Activated CD4-positive, alpha-beta T cell treated with anti-CD3 and anti-CD28 coated beads, Interleukin-2, amount 50 U/mL, for 48 hours (primary cell): ENCODE measurements at places on chromosomes 11 and 22.

DNA sequence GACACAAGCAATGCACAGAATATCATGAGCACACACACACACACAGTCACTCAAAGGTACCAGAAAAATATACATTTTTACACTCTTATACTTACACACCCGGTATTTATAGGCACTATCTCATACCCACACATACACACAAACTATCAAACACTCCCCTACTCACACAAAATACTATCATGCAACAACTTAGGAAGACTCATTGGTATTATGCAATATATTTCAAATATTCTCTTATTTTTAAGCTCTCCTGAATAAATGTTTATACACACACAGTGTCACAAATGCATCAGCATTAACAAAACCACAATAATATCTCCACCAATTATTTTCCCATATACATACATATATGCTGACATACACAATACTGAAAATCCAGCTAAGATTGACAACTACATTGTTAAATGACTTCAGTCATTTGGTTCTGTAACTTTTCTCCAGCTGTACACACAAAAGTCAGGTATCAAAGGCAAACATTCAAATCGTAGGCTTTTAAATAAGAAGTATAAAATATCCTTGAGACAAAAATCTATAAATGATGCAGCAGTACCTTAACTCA is 2.6 kb upstream of the OR51I1 start:
- no peak for DNase-seq

DNA sequence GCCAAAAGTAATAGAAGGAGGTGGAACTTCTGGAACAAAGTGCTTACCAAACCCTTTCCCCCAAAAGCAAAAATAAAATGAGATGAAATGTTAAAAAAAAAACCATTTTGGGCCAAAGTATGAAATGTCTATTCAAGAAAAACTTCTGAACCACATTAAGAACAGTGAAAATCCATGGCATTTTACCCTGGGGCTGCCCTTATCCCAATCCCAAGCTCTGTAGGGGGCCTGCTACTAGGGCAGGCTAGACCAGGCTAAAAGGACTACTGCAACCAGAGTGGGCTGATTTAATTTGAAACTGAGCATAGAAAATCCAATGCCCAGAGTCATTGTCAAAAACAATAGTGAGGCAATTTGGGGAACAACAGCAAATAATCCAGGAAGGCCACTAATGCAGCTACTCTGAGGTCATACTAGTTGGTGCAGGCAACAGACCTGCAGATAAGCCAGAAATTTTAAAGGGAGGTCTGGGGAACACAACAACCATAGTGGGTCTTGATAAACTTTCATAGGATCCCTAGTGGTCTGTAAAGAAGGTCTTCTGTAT is 99.4 kb downstream of the RELT start:
- DNase-seq: no peak

GRCh38 chr22:40250608-40251007 is 72.9 kb downstream of the TNRC6B start:
- no peak for DNase-seq

- no peak for DNase-seq
These were observed 142.4 kb downstream of the CACNA1I start for GRCh38 chr22:39712751-39713525.

DNA sequence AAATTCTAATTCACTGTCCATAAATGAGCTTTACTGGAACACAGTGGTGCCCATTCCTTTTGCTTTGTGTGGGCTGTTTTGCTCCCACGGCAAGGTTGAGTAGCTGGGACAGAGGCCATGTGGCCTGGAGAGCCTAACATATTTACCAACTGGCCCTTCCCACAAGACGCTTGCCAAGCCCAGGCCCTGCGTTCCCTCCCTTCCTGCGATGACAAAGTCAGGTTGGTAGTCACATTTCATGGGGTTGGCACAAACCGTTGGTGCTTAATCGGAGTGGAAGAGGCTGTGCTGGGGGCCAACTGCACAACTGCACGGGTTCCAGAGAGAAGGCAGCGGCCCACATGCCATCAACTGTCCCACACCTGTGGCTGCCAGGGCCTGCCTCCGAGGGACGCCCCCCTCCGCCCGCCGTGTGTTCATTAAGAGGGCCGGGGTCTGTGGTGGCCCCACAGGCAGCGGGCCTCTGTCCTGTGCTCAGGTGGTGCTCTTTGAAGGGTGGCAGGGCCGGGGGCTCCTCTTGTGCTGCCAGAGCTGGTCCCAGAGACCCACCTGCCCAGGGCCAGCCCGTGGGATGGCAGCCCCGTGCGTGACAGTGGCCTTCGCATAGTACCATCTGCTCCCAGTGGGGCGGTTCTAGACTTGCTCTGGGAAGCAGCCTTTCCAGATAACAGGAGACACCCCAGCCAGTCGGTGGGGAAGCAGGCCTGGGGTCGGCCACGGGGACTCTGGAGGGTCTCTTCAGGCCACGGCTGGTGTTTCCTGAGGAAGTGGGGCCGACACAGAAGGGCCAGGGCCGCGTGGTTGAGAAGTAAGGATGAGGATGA is 81.5 kb upstream of the CLDN5 start:
- DNase-seq: no peak
